ENCODE measurements at places on chromosomes 3 and 15.

GRCh38 chr3:103210583-103210982, 775.8 kb downstream of the ZPLD1 start:
- no peak for DNase-seq

DNA sequence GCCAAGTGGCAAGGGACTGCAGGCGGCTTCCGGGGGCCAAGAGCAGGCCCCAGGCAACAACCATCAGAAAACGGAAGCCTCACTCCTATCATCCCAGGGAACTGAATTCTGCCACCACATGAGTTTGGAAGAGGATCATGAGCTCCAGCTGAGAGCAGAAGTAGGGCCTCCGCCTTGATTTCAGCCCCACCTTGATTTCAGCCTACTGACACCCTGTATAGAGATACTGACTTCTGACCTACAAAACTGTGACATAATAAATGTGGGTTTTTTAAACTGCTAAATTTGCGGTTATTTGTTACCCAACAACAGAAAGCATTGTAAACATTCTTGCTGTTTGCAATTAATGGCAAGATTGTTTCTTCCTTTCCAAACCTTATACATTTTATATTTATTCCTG, 21.6 kb upstream of the RARRES1 start:
- no peak for DNase-seq

GRCh38 chr3:117366574-117366973, 657.0 kb downstream of the TUSC7 start:
- DNase-seq, result no peak

DNA sequence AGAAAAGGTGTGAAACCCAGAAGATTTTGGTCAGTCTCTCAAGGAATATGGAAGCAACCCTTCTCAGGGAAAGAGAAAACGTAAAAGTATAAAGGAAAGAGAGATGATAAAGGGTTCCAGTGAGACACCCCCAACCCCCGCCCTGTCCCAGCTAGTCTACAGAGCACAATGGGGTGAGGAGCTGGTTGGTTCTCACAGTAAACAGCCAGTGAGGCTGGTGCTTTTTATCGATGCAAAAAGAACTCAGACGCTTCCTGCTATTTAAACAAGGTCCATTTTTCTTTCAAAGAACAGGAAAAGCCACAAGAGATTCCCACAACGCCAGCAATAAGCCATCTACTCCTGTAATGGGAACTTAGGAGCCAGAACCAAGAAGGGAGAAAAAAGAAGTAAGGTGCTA, 65.9 kb downstream of the CHAC1 start:
- DNase-seq, result no peak

DNA sequence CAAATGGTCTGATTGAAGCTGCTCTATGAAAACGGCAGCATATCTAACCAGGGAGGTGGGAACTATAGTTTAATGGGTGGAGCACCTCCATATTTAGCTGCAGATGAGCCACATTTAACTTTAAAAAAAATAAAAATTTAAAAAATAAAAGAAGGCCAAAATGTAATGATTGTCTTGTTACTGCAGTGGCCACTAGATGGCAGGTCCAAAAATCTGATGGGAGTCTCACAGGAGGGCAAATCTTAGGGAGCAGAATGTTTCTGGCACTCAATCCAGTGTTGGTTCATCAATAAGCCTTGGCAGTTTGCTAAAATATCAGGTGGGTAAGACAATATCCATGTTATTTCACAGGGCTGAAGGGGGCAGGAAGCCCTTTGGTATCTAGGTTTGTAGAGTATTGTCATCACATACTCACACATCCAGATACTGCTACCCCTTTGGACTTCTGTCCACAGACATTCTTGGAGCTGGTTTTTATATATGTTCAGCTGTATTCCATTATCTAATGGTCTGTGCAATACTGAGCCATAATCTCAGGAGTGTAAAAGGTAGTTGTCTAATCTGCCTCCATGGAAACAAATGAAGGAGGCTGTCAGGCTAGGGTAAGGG, 233.3 kb downstream of the TIGIT start:
- peak; percentile 50 for DNase-seq

GRCh38 chr15:70399204-70399603, 301.5 kb upstream of the TLE3 start:
- DNase-seq, result no peak

DNA sequence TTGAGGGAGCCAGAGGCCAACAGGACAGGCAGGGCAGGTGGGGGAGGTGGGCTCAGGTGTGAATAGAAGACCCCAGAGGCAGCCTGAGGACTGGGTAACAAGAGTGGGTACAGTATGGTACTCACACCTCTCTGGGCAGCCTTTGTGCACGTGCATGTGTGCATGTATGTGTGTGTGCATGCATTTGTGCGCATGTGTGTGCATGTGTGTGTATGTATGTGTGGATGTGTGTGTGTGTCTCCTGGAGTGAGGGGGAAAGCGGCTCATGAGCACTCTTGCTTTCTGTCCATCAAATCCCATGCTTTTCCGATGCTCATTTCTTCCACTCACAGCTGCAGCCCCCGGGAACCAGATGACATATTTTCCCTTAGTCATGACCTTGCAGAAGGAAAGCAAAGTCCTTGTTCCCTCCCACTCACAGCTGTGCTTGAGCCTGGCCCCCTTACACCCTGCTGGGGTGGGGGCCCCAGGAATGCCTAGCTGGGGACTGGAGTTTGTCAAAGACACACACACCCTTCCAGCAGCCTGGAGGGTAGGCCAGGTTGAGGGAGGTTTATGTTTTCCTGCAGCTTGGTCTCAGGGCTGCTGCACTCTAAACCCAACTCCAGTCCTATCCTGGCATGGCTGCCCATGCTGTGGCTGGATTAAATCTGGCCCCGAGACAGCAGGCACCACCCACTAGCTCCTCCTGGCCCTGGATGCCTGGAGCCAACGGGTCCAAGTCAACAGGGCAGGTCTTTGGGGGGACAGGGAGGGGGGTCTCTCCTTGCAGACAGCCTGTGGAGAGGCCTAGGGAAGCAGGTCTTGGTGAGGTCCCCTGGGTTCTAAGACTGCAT, 22.5 kb downstream of the CCDC33 start:
- no peak for DNase-seq

DNA sequence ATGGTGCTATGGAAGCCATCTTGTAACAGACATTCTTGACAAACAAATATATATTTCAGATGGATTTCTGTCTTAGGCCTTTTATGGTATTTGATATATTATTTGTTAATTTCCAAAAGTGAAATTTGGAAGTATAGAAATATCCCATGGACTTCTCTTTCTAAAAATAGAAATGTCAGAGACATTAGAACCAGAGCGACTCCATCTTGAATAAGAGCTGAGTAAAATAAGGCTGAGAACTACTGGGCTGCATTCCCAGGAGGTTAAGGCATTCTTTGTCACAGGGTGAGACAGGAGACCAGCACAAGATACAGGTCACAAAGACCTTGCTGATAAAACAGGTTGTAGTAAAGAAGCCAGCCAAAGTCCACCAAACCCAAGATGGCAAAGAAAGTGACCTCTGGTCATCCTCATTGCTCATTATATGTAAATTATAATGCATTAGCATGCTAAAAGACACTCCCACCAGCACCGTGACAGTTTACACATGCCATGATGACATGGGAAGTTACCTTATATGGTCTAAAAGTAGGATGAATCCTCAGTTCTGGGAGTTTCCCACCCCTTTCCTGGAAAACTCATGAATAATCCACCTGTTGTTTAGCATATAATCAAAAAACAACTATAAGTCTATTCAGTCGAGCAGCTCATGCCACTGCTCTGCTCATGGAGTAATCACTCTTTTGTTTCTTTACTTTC, 146.0 kb downstream of the NEK11 start:
- no peak for DNase-seq

All from fibroblast of the aortic adventitia (primary cell).